H1 (cell line): ENCODE measurements at places on chromosomes 4 and X.

DNA sequence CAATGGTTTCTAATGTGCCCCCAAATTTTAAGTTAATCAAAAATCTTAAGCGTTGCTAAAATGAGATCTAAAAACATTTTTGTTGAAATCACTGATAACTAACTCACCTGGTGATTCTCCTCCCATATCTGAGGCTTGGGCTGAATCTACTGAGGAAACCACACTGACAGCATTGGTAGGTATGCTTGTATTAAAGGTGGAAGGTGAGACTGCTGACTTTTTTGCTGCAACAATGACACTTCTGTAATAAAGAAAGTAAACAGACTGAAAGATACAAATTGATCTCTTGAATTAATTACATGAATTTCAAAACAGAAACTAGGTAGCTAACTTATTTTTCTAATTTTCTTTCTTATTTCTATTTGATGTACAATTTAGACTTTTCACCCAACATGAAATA, 198.1 kb downstream of the LRBA start:
- DNase-seq: no peak

DNA sequence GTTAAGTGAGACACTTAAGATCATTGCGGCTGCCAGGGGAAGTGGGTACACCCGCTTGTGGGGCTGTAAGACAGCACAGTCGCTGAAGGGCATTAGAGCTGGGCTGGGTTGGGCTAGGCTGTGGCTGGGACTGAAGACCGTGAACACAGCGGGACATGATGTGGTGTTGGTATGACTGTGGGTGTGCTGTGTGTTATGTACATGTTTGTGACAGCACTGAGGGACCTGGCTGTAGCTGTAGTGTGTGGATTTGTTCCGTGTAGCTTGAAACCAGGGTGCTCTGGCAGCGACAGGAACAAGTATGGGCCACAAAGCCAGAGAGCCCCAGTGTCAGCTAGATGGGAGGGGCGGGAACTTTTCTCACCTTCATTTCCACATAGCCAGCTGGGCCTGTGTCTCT, 82.1 kb downstream of the NHSL2 start:
- DNase-seq: no peak

DNA sequence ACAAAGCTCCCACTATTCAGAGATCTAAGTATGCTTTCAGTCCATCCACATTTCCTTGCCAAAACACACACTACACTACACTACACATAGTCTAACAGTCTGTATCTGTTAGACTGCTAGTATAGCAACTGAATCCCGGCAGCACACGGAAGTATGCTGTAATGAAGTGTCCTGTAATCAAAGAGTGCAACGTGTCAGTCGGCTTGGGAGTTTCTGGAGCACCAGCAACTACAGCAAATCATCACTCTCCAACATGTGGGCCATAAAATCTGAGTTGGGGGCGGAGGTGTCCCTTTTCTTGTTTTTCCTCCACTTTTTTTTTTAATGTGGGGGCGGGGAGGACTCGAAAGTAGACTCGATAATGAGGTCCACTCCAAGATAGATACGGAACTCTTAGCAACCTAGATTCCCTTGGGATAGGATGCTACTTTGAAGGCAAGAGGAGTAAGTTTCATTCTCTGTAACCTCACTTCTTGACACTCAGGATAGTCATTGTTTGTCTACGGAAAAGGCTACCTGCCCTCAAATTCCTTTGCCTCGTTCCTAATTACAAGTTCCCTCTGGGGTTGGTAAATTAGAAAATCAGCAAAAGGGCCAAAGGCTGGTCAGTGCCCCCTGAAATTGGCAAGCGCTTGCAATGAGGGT, 722 bp downstream of the SLC10A7 start:
- DNase-seq: no peak

DNA sequence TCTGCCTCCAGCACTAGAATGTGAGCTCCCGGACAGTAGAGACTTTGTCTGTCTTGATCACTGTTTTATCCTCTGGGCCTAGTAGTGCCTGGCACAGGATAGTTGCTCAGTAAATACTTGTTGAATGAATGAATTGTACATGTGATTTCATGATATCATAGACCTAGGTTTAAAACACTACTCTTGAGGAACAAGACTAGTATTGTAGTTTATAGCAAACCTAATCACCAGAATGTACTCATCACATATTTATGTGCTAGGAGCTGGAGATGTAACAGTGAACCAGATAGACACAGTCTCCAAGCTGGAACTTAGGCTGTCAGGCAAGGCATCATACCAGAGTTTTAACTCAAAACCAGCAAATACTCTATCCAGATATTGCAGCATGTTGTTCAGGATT, 23.5 kb downstream of the GAB3 start:
- DNase-seq: no peak

GRCh38 chrX:44974451-44974850, 101.5 kb downstream of the KDM6A start:
- DNase-seq: no peak

- no peak for DNase-seq
These were observed 92.7 kb downstream of the TENT5D start for GRCh38 chrX:80512924-80513323.

DNA sequence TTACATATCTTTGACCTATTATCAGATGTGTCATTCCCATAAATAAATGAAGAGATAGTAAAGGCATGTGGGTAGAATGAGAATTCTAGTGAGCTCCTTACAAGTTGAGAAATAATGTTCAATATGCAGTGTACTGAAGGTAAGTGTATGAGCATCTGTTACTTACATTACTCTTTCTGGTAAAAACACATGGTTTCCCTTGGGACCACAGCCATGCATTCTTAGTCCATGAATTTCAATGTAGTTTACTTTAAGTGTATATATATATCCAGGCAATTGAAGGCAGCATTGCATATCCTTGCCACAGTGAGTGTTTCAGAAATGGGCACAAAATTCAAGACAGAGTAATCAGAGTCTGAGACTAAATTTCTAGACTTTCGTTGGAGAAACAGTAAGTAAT, 277.2 kb downstream of the CXXC4 start:
- no peak for DNase-seq

DNA sequence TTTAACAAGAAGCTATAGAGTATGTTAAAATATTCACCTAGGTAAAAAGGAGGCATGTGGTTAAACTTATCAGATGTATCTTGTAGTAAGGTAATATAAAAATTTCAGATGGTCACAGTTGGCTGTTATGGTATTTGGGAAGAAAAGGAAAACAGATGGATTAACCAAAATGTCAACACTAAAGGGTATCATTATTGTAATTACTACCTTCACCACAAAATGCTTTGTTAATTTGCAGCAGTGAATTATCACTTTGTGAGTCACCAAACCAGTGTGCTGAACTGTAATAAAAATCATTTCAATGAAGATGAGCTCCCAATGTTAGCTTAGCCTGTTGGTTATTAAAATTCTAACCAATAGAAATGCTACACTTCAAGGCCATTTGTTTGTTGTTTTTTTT, 233.9 kb downstream of the RPA4 start:
- no peak for DNase-seq

DNA sequence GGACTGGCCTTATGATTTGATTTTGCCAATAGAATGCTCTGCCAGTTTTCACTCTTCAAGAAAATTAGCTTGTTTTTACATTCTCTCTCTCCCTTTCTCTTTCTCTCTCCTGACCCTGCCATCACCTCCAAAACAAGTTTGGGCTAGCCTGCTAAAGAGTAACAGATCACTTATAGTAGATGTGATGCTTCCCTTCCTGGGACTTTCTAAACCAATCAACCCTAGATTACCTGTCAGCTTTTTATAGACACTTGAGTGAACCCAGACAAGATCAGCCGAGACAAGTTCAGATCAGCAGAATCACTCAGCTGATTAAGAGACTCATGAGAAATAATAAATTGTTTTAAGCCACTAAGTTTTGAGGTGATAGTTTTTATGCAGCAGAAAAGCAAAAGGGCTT, 521.2 kb downstream of the ANKRD50 start:
- no peak for DNase-seq

DNA sequence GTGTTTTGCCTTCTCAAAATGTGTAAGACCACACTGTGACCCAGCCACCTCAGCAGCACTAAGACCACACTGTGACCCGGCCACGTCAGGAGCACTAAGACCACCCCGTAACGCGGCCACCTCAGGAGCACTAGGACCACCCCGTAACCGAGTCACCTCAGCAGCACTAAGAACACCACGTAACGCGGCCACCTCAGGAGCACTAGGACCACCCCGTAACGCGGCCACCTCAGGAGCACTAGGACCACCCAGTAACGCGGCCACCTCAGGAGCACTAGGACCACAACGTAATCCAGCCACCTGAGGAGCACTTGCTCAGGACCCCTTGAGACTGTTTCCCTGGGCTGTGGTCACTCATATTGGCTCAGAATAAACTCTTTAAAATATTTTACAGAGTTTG, 71.7 kb downstream of the MTNR1A start:
- DNase-seq: no peak

- no peak for DNase-seq
These were observed 39.0 kb upstream of the RASL11B start for GRCh38 chr4:52822972-52823701.

DNA sequence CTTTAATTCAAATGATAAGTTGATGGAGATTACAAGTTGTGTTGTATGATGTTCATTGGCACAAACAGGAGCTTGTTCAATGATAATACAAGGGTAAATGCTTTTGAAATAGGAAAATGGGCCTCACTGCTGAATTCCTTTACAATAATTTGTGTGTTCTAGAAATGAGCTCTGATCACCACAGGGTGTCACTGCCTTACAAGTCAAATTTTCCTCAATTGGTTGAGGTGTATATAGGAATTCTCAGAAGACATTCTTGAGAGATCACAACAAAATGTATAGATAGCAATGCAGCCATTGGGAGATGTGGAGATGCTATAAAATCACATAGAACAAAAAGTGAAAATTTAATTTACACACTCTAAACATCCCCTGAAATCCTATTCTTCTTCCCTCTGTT, 49.6 kb downstream of the KLF8 start:
- no peak for DNase-seq

- DNase-seq: no peak
These were observed 123.7 kb downstream of the AFF1 start for GRCh38 chr4:87058356-87059073.

- DNase-seq: no peak
These were observed 81.1 kb downstream of the FAT1 start for GRCh38 chr4:186642530-186642929.

DNA sequence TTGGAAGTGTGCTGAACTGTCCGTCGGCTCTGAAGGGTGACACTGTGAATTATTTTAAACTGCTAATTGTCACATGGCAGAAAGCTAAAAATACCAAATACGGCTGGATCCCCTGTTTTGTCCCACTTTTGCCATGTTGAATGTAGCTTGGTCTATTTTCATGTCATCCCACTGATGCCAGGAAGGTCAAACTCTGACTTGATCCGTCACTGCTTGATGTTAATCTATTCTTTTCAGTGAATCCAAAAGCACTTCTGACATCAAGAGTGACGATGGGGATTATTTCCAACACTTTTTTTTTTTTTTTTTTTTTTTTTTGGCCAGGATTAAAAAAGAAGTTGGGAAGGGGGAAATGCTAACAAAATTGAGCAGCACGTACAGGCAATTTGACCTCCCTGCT, 734.6 kb upstream of the TENM3 start:
- DNase-seq: no peak

DNA sequence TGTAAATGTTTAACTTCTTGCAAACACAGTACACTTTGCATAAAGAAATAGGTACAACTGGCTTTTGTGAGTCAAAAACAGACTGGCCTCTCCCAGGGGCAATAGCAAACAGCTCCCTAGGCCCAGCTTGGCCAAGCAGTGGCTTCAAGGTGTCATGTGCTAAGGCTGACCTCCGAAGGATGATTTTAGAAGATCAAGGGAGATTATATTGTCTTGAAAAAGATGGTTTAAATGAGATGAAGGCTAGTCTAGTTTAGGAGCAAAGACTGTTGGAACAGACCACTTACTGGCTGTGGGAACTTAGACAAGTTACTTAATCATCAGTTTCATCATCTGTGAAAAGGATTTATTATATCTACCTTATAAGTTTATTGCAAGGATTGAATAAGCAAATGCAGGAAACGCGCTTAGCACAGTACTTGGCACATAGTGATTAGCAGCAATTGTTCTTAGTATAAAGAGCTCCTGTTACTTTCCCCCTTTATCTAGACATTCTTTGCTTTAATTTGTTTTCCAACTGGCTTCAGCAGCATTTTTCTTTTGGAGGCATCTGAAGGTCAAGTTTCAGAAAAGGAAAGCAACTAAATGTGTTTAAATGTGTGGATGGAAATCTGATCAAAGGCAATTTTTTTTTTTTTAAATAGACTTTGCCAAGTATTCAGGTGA, 17.2 kb downstream of the ANXA3 start:
- no peak for DNase-seq

GRCh38 chrX:103889216-103889615, 57.2 kb upstream of the RAB9B start:
- DNase-seq: no peak

- no peak for DNase-seq
These were observed 631.7 kb upstream of the GRIA3 start for GRCh38 chrX:122552286-122552800.

- DNase-seq: no peak
These were observed 459.7 kb downstream of the INPP4B start for GRCh38 chr4:142386449-142386848.

GRCh38 chr4:147732518-147733235, 789 bp downstream of the ARHGAP10 start:
- DNase-seq: no peak

GRCh38 chr4:8160233-8160560, 1.6 kb upstream of the ABLIM2 start:
- DNase-seq: no peak

GRCh38 chr4:92104506-92104905, 199.3 kb upstream of the GRID2 start:
- no peak for DNase-seq

- DNase-seq: no peak
These were observed 72.1 kb downstream of the COL4A5 start for GRCh38 chrX:108511721-108512120.

- DNase-seq: no peak
These were observed 628 bp downstream of the ZCCHC12 start for GRCh38 chrX:118824173-118824730.

GRCh38 chr4:4260185-4260751, 12.2 kb upstream of the TMEM128 start:
- no peak for DNase-seq

- no peak for DNase-seq
These were observed 486.7 kb upstream of the MAGEB2 start for GRCh38 chrX:29728639-29729038.
